ENCODE measurements at places on chromosomes 3 and 15.

DNA sequence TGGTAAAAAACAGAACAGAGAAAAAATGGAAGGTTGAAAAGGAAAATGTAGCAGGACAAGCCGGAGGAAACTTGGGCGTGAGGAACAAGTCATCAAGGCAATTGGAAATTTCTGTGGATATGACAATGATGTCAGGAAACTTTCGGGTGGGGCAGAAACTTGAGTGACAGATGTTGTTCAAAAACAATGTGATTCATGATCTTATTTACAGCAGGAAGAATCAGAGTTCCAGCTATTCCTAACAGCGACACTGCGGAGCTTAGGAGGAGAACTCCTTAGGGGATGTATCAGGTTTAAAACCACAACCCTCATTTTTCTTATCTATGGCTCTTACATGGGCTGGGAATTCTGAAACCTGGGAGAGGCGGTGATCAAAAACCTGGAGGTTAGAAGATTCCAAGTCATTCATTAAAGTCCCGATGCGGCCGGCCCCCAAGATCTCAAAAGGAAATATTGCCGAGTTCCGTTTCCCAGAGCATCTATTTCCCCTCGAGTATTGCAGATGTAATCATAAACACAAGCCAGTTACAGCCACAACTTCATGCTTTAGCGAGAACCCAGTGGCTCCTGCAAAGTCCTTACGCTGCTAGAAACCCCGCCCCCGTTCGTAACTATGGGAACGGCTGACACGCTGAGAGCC lies 659 bp upstream of the ARRDC4 start:
- peak; percentile 34 for DNase-seq

- DNase-seq, result no peak
Observed at GRCh38 chr3:146156666-146157314, 4.2 kb downstream of the PLOD2 start.

GRCh38 chr3:175983379-175983778 lies 1124.2 kb downstream of the NAALADL2 start:
- DNase-seq, result no peak

GRCh38 chr3:46209746-46210470 lies 1.8 kb upstream of the CCR1 start:
- DNase-seq, result no peak

- no peak for DNase-seq
Observed at GRCh38 chr3:196533260-196533681, 18.1 kb upstream of the SMCO1 start.

- DNase-seq, result no peak
Observed at GRCh38 chr3:196198771-196199753, 12.1 kb downstream of the ZDHHC19 start.

DNA sequence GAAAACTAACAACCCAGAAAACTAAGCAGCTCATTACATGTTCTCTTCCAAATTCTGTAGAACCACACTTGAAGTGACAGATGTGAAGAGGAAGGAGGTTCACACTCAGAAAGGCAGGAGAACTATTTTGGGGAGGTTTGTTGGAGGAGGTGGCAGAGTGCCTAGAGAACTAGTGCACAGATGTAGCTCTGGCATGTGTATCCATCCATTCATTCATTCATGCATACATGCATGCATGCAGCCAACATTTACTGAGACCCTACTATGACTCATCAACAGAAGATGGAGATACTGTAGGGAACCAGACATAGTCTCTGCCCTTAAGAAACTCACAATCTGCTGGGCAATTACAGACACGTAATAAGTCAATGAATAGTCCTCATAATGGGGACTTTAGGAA lies 116.7 kb downstream of the ERC2 start:
- DNase-seq, result no peak
